ENCODE measurements at places on chromosomes 2 and 18.
A peak's percentile ranks its signal among the peaks of the same experiment; 100 is the strongest.

DNA sequence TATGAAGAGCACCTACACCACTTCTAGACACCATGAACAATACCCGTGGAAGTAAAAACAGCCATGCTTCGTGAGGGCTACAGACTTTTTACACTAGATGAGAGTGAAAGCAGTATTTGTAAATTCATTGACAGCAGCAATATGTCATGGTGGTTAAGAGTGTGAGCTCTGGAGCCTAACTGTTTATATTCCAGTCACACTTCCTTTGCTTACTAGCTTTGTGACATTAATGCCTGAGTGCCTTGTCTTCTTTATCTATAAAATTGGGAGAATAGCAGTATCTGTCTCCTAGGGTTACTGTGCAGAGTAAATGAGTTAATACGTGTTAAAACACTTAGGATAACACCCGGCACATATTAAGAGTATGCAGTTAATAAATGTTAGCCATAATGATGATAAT, 33.8 kb upstream of the RPRM start:
- DNase-seq, result no peak

DNA sequence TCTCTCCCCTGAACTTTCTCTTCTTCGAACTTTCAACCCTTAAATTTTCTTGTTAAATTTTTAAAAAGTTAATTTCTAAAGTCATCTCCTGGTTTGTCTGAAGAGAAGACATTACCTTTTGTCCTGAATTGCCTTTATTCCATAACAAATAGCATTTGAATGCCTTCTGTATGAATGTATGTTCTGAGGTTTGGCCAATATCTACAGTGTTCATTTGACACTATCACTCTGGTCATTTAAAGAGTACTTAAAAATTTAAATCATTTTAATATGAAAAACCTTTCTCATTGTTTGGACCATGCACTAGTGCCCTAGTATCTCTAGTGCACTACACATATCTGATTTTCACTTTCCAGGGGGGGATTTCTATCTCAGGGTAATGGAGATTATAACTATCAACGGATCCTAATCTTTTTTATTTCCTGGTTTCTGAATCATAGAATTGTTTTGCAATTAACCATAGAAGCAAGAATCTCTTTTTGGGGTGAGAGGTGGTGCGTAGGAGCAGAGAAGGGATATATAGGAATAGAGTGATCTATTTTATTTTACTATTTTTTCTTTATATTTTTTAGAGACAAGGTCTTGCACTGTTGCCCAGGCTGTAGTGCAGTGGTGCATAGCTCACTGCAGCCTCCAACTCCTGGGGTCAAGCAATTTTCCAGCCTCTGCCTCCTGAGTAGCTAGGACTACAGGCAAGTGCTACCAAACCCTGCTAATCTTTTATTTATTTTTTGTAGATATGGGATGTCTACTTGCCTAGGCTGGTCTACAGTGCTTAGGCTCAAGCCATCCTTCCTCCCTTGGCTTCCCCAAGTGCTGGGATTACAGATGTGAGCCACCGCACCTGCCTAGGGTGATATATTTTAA, 25.5 kb downstream of the TANC1 start:
- no peak for DNase-seq

GRCh38 chr2:61534926-61535325, 3.2 kb downstream of the XPO1 start:
- DNase-seq, result peak; percentile 24

DNA sequence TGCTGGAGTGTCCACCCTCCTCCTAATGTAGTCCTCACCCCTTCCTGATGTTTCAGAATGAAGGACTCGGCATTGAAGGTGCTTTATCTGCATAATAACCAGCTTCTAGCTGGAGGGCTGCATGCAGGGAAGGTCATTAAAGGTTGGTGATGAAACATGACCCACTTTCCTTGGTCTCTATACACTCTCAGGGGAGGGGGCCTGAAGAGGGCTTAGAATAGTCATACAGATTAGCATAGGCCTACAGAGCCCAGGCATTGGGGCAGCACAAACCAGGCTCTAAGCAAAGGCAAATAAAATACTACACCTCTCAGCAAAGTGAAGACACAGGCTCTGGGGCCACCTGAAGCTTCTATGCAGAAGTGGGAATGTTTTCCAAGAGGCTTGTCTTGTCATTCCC, 1.8 kb downstream of the IL36RN start:
- DNase-seq, result no peak

DNA sequence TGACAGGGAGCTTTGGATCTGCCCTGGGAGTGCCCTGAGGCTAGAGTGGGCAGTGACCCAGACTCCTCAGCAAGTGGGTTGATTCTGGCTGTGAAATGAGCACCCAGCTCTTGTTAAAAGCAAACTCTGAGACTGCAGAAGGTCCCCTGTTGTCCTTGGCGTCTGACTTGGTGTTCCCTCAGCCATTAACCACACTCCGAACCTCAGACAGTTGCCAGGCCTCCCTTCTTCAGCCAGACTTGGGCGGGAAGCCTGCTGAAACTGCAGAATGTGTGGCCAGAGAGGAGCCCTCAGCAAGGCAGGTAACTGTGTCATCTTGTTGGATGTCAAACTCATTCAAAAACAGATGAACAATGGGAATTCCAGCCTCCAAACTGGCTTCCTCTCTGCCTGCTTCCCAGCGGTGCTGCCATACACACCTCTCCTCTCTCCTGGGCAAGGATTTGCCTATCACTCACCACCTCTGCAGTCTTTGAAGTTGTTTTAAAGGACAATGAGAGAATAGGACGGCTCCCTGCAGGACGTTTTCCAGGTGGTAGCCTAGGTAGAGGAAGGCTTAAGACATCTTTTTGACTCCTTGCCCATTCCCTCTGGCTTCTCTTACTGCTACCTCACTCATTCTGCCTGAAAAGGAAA, 38.9 kb upstream of the B3GNT2 start:
- no peak for DNase-seq

GRCh38 chr2:22692746-22693145, 692.2 kb upstream of the KLHL29 start:
- DNase-seq, result no peak

- DNase-seq, result no peak
Measured at GRCh38 chr2:135914485-135914884, 38.2 kb upstream of the MCM6 start.

DNA sequence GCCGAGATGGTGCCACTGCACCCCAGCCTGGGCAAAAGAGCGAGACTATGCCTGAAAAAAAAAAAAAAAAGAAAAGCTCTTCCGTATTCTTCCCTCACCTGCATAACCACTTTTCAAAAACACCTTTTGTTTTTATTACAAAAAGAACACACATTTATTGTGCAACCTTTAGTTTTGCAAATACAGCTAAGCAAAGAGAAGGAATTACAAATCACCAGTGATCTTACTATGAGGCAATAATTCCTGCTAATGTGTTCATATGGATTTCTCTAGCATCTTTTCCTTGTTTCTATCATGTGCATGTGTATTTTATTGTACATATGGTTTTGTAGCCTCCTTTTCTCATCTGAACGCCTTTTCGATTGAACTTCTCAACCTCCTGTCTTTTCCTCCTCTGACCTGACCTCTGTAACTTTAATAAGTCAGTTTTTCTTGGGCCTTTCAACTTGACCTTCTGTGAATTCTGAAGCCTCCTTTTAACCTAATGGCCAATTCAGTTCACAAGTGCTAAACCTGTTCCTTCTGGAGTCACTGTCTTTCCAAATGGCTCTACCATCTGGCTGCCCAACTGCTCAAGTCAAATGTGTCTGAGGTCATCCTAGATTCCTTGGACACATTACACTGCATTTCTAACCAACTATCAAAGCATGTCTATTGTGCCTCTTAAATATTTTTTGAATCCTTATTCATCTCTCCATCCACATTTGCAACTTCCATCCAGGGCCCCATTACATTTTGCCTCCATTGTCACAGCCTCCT, 59.1 kb upstream of the DAPL1 start:
- no peak for DNase-seq

GRCh38 chr2:9656270-9656766, 25.5 kb upstream of the YWHAQ start:
- no peak for DNase-seq

GRCh38 chr2:4151521-4151920, 448.1 kb downstream of the DCDC2C start:
- DNase-seq, result no peak

GRCh38 chr2:201018636-201019035, 52.8 kb downstream of the HYCC2 start:
- DNase-seq, result no peak

GRCh38 chr2:234705108-234705507, 208.2 kb upstream of the ARL4C start:
- no peak for DNase-seq

GRCh38 chr2:121771976-121772742, 16.7 kb downstream of the TSN start:
- no peak for DNase-seq

DNA sequence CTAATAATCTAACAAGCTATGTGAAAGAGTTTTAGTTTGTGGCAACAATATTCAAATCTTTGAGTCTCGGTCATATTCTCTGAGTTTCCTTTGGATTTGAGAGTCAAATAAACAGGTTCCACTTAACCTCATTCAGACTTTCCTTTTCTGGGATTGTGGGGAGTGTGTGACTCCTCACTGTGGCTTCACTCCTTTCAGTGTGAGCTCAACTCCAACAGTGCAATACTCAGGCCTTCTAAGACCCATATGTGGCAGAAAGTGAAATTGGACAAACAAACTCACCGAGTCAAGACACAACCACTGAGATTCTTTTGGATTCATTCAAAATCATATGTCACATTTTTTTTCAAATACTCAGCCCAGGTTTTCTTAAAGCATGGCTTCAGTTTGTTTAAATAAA, 25.4 kb downstream of the SLC9A4 start:
- DNase-seq, result no peak

GRCh38 chr2:143705108-143705707, 576.0 kb downstream of the ARHGAP15 start:
- no peak for DNase-seq

DNA sequence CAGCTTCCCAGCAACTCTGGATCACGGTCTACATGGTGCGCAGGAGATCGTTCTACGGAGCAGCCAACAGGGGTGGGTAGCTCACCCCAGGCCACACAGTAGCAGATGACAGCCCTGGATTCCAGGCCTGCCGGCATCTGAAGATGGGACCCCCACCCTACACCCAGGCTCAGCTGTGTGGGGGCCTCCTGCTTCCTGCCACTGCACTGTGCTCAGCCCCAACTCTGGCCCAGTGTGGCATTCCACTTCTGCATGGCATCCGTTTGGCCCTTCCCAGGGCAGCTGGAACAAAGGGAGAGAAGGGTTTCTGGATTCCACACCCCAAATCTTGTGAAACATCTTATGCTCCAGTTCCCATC, 9.1 kb downstream of the PER2 start:
- DNase-seq, result no peak

DNA sequence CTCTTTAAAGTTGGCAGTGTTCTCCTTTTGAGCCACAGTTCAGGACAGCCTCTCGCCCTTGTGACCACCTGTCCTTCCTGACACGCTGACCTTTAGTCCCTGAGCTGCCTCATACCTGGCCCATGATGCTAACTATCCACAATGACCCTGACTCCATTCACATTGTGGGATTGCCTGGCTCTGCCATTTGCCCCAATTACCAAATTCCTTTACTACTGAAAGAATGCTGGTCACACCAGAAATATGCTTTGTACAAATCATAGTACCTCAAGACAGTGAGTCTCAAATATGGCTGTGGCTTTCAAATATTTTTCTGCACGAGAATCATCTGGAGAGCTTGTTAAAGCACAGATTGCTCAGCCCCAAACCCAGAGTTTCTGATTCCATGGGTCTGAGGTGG, 54.2 kb downstream of the LTBP1 start:
- DNase-seq, result no peak

DNA sequence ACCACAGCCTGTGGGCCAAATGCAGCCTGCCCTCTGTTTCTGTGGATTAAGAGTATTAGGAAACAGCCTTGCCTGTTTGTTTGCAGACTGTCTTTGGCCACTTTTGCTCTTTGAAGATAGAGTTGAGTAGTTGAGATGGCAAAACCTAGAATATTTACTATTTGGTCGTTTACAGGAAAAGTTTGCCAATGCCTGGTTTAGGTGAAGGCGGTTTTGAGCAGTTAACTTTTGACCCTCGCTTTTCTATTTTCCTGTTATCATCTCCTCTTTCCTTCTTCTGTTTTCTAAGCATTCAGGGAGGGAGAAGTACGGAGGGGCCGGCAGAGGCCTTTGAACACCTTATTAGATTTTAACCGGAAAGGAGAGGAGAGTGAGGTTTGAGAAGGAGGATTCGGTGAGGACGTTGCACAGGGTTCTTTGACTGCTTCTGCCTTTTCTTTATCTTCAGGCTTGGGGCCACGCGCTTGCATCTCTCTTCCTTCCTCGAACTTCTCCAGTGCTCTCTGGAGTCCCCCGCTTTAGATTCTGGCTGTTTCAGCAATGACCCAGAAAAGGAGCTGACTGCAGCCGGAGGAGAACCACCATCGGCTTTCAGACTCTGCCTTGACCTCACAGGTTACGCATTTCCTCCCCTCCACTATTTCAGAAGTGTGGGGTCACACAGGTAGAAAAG, 39.2 kb downstream of the IL1R2 start:
- no peak for DNase-seq

DNA sequence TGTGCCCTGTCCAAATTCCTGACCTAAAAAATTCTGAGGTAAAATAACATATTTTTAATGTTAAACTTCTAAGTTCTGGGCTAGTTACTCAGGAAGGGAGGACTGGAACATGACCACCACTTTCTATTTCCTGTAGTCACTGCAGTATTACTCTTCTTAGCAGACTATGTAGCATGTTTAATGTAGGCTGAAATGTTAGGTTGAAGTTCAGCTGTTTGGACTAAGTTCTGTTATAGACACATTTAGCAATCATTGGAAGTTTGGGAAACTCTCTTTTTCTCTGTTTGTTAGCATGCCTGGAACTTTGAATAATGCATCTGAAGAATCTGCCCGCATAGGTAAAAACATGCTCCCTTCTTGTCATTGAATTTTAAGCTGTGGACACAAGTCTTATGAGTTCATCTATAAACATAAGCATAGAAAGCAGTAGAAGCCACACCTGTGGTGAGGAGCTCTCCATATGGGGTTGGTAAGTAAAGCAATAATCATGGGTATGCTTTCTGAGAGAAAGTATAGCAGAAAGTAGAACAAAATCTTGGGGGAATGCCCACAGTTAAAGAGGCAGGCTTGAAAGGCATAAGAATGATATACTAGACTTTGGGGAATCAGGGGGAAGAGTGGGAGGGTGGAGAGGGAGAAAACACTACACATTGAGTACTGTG, 52.6 kb downstream of the IL1R2 start:
- DNase-seq, result no peak

GRCh38 chr2:188506843-188507242, 215.2 kb downstream of the GULP1 start:
- DNase-seq, result no peak

Data from pons (tissue), 1 donor.